Cortex of kidney (tissue), 1 donor: ENCODE measurements at places on chromosomes 2 and 18.

DNA sequence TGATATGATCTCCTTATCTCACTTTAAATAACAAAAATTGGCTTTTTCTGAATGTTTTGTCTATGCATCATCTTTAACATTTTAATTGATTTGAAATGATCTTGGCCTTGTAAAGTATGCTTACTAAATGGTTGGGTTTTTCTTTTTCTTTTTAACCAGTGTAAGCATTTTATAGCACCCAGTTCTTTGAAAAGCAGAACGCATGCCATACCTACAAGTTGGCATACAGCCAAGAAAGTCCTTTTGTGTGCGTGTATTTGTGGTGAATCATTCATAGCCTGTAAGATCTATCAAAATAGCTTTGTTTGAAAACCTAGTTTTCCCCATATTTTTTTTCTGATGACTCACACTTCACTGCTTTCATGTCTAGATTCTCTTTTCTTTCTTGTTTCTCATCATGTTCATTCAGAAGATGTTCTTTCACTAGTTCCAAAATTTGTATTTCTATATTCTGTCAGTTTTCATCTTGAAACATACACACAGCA is 4.1 kb upstream of the VRK2 start:
- DNase-seq = no peak

- DNase-seq = no peak
Measured at GRCh38 chr18:25896178-25896780, 194.1 kb downstream of the SS18 start.

DNA sequence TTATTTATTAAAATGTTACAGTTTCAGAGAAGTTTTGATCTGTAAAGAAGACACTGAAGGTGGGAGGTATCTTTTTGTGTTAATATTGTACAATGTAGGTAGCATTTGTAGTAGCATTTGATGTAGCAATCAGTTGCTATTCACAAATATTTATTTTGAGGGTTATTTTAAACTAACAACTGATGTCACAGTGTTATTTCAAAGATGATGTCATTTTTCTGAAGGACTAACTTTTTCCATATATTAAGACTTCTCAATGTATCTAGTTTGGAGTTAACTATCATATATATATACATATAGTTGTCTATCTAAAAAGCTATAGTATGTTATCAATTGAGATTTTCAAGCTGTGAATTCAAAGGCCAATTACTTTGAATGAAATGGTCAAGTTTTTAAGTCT is 1003.3 kb downstream of the DSC3 start:
- no peak for DNase-seq

- no peak for DNase-seq
Measured at GRCh38 chr2:231672617-231673347, 35.5 kb upstream of the PTMA start.

GRCh38 chr18:46567196-46567595 is 89.8 kb downstream of the LOXHD1 start:
- no peak for DNase-seq

DNA sequence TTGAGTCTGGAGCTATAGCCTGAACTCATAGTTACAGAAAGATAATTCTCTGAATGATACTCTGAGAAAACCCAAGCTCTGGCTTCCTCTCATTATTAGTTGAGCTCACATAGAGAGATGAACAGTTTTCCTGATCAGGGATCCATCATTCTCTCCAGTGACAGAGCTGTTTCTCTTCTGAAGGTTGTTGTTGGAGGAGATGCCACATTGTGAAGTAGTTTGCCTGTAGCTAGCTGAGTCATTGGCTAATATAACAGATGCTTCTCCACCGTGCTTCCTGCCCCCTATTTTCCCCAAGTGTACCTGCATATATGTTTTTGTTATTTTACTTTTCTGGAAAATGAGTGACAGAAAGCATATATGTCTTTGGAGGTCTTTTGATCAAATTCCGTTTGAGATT is 64.6 kb downstream of the OSBPL6 start:
- DNase-seq = no peak

DNA sequence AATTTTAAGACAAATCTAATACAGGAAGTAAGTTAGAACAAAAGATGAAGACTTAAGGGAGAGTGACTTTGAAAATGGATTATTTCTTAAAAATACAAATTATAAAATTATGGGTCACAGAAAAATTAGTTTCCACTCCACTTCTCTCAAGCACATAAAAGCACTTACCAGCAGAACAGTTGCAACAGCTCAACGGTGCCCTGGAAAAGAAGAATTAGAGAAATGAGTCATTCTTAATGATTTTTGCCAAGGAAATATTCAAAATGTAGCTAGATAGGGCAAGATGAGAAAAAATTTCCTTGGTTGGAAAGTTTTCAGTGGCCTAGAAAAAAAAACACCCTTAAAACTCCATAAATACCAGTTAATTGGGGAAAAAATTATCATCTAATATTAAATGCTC is 2185.6 kb upstream of the CELF4 start:
- no peak for DNase-seq

- no peak for DNase-seq
Measured at GRCh38 chr2:173991856-173992588, 26.8 kb upstream of the SP3 start.

DNA sequence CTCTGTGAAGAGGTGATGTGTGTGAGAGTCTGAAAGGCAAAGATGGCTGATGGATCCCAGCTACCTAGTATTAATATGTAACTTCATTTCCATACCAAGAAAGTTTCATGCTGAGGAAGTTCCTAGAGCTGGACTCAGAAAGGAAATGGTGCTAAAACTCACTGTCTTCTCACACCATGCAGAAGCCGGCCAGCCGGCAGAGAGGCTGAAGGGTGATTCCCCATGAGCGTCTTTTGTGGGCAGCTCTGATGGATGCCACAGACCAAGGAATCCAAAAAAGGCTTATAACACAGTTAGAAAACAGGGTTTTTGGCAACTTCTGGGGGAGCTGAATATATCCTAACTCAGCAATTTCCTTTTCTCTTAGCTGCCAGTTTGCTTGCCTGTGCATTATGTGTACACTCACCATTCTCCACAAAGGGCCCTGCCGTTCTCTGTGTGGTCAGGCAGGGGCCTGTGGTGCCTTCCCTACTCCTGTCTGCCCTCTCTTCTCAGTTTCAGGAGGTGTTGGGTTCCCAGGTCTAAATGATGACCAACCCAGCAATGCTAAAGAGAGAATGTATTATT is 289.4 kb downstream of the MTX2 start:
- no peak for DNase-seq

DNA sequence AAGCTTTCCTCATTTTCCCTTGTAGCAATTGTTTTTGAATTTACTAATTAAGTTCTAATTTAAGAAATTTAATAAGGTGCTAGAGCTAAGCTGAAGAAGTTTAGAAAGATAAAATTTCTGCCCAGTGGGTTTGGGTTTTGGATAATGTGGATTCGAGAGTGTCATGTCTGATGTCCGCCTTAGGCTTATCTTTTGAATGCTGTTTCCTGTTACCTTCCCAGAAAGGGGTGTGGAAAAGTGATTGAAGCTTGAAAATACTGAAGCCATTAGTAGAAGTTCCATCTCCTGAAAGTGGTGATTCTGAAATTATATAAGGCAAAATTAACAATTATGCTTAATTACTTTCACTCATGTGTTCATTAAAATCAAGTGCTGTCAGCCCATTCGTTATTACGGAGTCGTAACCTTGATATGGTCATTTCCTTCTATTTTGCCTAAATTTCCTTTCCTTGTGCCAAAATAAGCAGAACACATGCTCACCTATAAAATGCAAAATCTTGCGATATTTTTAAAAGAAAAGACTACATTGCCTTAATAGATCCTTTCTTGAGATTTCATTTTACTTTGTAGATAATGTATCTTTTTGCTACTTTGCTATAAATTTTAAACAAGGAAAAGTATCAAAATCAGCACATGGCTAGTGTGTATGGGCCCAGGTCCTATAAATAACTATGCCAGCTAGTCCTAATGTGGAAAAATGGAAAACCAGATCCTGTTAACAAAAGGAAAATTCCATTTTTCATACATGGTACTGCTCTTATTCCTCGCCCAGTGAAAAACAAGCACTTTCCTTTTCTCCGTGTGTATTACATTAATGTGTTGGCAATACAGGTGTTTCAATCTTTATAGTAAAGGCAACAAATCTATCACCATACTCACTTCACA is 97.3 kb downstream of the ICOS start:
- DNase-seq = no peak
